Activated naive CD4-positive, alpha-beta T cell treated with anti-CD3 and anti-CD28 coated beads for 36 hours (primary cell): ENCODE measurements at places on chromosomes 13 and 19. TPM values are rescaled to one million over a fixed set of nuclear protein-coding genes. Genes with fewer than 3 reads are reported as not detected.

DNA sequence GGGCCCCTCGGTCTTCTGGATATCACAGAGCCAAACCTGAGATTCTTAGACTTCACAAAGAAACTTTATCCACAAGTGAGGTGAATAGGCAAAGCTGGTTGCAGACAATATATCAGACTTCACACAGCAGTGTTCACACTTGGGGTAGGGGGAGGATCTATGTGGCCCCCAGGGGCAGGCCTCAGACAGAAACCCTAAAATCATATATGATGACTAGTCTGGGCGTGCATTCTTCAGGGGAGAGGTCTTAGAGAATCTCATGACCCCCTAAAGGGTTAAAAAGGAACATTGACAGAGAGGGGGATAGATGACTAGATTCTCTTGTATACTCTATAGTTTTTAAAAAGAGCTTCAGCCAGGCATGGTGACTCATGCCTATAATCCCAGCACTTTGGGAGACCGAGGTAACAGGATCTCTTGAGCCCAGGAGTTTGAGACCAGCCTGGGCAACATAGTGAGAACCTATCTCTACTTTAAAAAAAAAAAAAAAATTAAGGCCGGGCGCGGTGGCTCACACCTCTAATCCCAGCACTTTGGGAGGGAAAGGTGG is 2.8 kb downstream of the TYROBP start:
- DNase-seq = no peak

DNA sequence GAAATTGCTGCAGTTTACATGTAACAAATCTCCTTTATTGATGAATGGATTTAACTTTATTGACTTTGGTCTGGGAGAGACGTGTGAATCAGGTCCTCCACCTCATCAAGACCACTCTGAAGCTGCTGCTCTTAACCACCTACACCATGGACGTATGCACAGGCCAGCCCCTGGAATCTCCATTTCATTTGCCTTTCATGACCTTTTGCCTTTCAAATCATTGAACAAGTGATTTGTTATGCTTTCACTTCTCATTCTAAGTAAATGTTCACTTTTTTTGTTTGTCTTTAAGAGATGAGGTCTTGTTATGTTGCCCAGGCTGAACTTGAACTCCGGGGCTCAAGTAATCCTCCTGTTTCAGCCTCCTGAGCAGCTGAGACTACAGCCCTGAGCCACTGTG is 240.0 kb upstream of the SERP2 start:
- DNase-seq = no peak

DNA sequence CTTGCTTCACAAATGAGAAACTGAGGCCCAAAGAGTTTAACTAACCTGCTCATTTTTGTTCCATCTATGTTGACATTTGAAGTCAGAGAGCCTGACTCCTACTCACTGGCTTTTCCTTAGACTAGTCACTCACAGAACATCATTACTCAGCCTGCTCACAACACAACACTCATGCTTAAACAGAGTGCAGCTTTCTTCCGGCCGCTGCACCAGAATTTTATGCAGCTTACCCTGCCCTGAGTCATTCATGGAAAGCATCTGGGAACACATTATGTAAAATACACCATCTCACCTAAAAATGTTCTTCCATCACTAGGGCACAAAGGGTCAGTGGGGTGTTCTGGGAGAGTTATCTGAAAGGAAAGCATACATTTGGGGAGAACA is 303.4 kb downstream of the SPRY2 start:
- DNase-seq = no peak

NMRK2 gene
- total RNA-seq = not detected

GRCh38 chr19:51687791-51688670 is 5.1 kb upstream of the SPACA6 start:
- DNase-seq = no peak

PRTN3 gene
- total RNA-seq = not detected

DNA sequence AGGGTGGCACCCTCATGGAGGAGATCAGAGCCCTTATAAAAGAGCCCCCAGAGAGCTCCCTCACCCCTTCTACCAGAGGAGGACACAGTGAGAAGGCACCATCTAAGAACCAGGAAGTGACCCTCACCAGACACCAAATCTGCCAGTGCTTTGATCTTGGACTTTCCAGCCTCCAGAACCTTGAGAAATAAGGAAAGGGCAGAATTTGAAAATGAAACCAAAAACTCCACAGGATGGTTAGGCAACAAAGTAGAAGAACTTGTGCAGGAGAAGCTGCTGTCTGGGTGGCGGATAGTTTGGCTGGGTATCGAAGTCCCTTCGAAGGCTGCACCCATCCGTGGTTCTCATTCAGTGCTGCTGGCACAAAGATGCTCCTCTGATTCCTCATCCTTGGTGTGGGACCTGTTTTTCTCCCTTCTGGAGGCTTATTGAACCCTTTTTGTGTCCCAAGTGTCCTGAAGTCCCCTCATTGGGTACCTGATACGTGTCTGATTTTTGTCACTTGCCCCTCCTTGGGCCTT is 130.8 kb downstream of the KDM4B start:
- DNase-seq = no peak

GRCh38 chr13:76735641-76736040 is 150.6 kb downstream of the KCTD12 start:
- DNase-seq = no peak

- DNase-seq = no peak
Observed at GRCh38 chr19:41921577-41922576, 6.4 kb downstream of the ERFL start.

PEX11G gene
- 1.1 TPM for total RNA-seq

GRCh38 chr13:40190641-40191100 is 475.8 kb downstream of the FOXO1 start:
- DNase-seq = peak; percentile 91

- DNase-seq = no peak
Observed at GRCh38 chr19:720345-721160, 11.8 kb downstream of the PALM start.

DNA sequence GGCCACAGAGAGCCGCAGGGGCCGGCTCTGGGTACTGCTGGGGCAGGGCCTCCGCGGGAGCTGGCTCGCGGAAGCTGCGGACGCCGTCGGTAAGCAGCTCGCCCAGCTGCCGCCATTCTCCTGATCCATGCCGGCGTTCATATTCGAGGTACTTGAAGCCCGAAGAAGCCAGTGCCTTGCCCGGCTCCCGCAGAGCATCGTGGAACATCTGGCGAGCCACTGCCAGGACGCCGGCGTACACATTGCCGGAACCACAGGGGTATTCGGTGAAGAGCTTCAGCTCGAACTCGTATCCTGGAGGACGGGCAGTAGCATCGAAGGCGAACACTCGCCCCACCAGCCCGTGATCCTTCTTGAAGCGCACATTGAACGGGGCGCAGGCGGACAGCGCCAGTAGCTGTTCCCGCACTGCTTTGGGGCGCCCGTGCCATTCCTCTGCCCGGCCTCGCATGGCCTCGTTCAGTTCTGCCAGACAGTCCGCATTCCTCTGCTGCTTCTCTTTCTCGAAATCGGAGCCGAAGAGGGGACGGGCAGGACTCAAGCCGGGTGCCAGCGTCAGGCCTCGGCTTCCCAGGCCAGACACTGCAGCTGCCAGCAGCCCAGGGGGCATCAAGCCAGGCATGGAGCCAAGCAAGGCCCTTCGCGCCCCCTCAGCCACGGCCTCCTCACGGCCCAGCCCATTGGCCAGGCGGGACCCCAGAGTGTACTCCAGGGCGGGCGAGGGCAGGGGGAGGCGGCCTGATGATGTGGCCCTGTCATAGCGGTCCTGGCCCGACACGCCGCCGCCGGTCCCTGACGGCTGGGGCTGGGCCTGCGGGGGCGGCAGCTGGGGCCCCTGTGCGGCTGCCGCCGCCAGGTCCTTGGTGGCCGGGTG is 1.0 kb downstream of the IRF2BP1 start:
- DNase-seq = peak; percentile 15

GRCh38 chr13:67769987-67770341 is 539.8 kb upstream of the PCDH9 start:
- DNase-seq = no peak

GRCh38 chr13:99658261-99658991 is 157.2 kb downstream of the TM9SF2 start:
- DNase-seq = peak; percentile 84

DNA sequence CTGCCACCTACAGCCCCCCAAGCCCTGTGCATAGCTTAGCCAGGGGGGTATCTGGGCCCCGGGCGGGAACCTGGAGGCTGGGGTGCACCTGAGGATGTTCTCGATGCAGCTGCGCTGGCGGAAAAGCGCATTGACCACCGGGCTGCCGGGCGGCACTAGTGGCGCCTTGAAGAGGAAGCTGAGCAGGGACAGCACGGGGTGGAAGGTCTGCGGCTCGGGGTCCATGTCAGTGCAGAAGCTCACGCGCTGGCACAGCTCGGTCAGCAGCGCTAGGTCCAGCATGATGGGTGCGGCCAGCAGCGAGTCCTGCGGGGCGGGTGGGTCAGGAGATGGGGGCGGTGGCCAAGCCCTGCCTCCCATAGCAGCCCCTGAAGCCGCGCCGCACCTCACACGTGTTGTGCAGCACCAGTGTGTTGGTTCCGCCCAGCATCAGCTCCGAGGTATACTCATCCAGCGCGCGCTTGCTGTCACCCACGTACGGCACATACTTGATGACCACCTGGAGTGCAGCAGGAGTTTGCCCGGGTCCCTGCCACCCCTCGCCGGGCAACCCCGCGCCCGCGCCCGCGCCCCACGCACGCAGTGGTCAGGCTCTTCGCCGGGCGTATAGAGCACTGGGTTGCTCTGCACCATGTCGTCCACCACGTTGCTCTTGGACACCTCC is 2.6 kb downstream of the ISYNA1 start:
- DNase-seq = no peak

ZNF560 gene
- total RNA-seq = not detected

- no peak for DNase-seq
Observed at GRCh38 chr19:52297601-52298364, 814 bp downstream of the ZNF480 start.

DNA sequence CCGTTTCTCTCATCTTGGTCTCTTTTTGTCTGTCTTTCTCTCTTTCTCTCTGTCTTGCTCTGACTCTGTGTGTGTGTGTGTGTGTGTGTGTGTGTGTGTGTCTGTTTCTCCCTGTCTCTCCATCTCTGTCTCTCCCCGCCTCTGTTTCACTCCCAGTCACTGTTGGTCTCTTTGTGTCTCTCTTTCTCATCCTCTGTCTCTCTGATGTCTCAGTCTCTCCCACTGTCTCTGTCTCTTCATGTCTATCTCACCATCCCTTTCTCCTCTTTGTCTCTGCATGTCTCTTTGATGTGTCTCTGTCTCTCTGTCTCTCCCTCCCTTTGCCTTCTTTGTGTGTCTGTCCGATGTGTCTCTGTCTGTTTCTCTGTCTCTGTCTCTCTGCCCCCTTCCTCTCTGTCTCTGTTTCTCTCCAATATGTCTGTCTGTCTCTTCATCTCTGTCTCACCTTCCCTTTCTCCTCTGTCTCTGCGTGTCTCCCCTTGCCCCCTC is 2.5 kb downstream of the NFIC start:
- DNase-seq = no peak

DNA sequence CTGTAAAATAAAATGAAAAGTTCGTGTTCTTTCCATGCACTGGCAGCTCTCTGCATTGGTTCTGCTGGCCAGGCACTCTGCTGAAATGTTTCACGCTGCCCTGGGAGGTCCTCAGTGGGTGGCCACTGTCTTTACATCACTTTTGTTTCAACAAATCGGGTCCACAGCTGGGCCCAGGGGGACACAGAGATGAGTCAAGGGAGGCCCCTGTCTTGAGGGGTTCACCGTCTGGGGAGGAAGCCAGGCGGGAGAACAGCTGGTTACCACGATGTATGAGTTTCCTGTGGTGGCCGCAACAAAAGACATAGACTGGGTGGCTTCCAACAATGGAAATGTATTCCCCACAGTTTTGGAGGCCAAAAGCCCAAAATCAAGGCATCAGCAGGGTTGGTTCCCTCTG is 5.1 kb upstream of the KLF2 start:
- DNase-seq = peak; percentile 19

RGCC gene
- total RNA-seq = 75.0 TPM

DNA sequence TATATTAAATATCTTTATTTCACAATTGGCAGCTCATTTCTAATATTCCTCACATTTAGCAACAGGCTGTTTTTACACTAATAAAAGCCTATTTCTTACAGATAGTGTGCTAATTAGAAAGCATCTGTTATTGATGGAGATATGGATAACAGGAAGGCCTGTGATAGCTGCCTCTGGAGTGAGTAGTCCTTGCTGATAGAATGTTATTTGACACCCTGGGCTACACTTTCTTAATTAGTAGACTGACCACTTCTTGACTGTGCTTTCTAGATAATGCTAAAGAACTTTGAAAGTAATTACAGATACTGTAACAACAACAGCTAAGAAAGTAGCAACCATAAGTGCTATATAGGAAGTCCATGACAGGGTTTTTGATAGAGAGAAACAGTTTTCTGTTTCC is 554.3 kb downstream of the DIAPH3 start:
- DNase-seq = no peak

DNA sequence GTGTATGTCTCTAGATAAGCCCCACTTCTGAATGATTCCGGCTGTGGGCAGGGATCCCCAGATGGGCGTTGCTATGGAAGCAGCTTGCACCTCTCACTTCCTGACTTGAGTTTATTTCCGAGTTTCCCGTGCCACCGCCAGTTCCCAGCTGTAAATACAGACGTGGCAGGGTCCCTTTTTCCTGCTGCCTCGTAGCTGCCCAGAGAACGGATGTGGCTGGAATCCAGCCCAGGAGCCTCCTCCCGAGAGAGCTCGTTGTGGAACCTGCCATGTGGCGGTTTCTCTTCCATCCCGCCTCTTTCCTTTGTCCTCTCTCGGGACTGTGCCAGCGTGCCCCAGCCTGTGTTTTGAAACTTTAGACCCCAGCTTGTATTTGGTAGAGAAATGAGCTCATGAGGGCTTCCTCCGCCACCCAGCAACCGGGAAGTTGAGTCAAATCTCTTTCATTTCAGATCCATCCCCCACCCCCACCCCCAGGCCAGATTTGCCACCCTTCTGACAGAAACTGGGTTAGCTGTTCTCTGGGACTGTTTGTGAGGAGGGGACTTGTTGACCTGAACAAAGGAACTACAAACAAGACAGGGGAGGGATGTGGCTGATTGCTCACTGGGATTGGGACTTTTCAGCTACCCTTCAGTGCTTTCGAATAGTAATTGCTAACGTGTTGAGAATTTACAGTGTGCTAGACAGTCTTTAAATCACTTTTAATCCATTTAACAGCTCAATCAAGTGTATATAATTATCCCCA is 96.6 kb downstream of the SIPA1L3 start:
- DNase-seq = peak; percentile 75

PRODH2 gene
- total RNA-seq = not detected

ZNF829 gene
- total RNA-seq = 3.7 TPM

TPTE2 gene
- not detected for total RNA-seq

CEACAM5 gene
- not detected for total RNA-seq

GRCh38 chr19:6482343-6482686 is 728 bp upstream of the DENND1C start:
- DNase-seq = peak; percentile 29

GRCh38 chr13:50015258-50015657 is at the start of gene KCNRG:
KCNRG (plus strand) TSS chr13:50015444; CDS start chr13:50015494, 50 bp downstream.
- DNase-seq = no peak
